ENCODE measurements at places on chromosomes 1 and 21.

- DNase-seq, result no peak
These were observed 10.5 kb downstream of the TMEM240 start for GRCh38 chr1:1529936-1530335.

DNA sequence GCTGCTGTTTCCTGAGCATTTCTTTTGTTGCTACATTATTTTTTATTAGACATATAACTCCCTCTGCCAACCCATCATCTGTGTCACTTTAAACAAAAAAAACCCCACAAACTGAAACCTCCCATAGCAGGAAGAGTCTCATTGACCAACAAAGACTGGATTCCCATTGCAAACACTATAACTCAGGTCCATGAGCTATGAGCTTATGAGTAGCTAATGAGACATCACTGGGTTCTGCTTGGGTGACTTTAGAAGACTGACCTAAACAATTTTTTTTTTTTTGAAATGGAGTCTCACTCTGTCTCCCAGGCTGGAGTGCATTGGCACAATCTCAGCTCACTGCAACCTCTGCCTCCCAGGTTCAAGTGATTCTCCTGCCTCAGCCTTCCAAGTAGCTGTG, 212.8 kb downstream of the LTN1 start:
- DNase-seq, result no peak

GRCh38 chr1:23772049-23772853, 6.0 kb upstream of the PITHD1 start:
- DNase-seq, result peak; percentile 94

GRCh38 chr1:33096363-33097005, 15.5 kb downstream of the AZIN2 start:
- no peak for DNase-seq

DNA sequence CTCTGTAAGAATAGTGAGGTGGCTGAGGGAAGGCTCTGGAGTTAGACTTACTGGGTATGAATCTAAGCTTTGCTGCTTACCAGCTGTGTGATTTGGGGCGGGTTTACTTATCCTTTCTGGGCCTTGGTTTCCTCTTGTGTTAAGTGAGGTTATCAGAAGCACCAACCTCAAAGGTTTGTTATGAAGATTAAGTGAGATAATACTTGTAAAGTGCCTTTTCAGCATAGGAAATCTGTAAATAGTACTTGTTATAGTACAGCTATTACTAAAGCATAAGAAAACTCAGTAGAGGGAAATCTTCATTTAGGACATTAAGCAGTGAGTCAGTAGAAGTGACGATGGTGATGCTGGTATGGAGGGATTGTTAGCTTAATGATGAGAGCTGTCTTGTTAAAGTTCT, 12.1 kb downstream of the HHAT start:
- no peak for DNase-seq

GRCh38 chr21:37168666-37169065, 95.6 kb downstream of the TTC3 start:
- no peak for DNase-seq
